Thoracic aorta (tissue), 2 donors: ENCODE measurements at places on chromosomes 1 and 21. TPM values are rescaled to one million over a fixed set of nuclear protein-coding genes. Genes with fewer than 3 reads are reported as not detected.

GRCh38 chr1:66342707-66343106 lies 191.2 kb upstream of the SGIP1 start:
- no peak for DNase-seq

DNA sequence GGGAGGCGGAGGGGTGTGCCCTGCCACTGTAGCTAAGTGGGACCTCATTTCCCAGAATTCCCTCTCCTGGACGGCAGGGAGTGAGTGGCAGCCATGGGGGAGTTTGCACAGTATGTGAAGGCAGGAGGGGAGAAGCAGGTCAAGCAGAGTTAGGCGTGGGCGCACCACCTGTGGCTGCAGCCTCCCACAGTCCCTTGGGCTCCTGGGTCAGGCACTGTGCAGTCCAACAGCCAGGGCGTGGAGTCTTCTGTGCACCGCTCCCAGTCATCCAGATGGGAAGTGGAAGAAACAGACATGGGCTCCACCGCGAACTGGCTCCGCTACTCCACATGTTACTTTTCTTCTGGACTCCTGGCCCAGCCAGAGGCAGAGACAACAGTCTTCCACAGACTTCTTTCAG lies 85.4 kb upstream of the TIAM1 start:
- no peak for DNase-seq

- DNase-seq = peak; percentile 31
These were observed 44.2 kb upstream of the LAPTM5 start for GRCh38 chr1:30801771-30802198.

- no peak for DNase-seq
These were observed 48.8 kb upstream of the CLDN14 start for GRCh38 chr21:36528716-36529115.

STXBP3 gene
- 142 TPM for total RNA-seq

FLG2 gene
- not detected for total RNA-seq

SELENBP1 gene
- 67.6 TPM for total RNA-seq
